Neural crest cell (in vitro differentiated cells): ENCODE measurements at places on chromosomes 6 and 20. TPM values are rescaled to one million over a fixed set of nuclear protein-coding genes. Genes with fewer than 3 reads are reported as not detected.

MYH7B gene
- total RNA-seq = 0.55 and 0.77 TPM in 2 replicates

EDN3 gene
- total RNA-seq = 0.20 and 0.28 TPM in 2 replicates

RAB44 gene
- not detected in 2 replicates for total RNA-seq

NR2E1 gene
- not detected in 2 replicates for total RNA-seq

LPIN3 gene
- total RNA-seq = 1.8 and 3.0 TPM in 2 replicates

GRCh38 chr6:125859727-125860126 is 69.0 kb downstream of the NCOA7 start:
- no peak for DNase-seq
- no peaks in the 10 kb centered on the region for H3K27me3 ChIP-seq
- no peak overlapping the region for H3K4me3 ChIP-seq
- no peak overlapping the region for H3K27ac ChIP-seq

- no peaks in the 10 kb centered on the region for H3K27me3 ChIP-seq
- H3K4me3 ChIP-seq = no peak overlapping the region
- H3K4me1 ChIP-seq = peaks cover 67% of the 10 kb centered on the region
- no peak overlapping the region for H3K27ac ChIP-seq
- no peak for DNase-seq
Measured at GRCh38 chr6:130935978-130936377, 108.8 kb downstream of the SMLR1 start.

GRCh38 chr20:45822857-45823256 is 4.3 kb downstream of the TNNC2 start:
- no peak overlapping the region for H3K27ac ChIP-seq
- H3K36me3 ChIP-seq = no peaks in the 10 kb centered on the region
- peaks cover 24% of the 10 kb centered on the region for H3K27me3 ChIP-seq
- peaks cover 7% of the 10 kb centered on the region for H3K4me1 ChIP-seq
- DNase-seq = no peak

DNA sequence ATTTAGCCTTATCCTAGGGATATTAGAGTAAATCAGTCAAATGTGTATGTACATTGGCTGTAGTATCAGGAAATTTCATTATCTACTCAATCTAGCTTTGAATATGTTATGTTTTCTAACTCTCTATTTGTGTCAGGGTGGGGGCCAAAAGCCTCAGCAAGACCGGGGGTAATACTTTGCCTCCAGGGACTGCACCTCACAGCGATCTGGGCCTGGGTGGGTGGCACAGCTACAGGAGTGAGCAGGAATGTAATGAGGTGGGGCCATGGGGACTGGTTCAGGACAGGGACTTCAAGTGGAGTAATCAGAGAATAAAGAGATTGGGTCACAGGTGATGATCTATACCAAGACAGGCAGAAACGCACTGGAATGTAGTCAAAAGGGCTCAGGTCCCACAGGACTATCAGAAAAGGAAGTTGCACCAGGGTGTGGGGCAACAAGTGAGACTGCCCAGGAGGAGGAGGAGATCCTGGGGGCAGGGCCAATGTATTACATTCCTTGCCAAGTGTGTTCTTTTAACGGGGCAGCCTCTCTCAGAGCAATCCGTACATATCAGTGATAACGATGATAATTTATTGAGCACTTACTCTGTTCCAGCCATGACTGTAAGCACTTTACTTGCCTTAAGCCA is 54.0 kb downstream of the PIGU start:
- H3K27me3 ChIP-seq = no peaks in the 10 kb centered on the region
- no peak overlapping the region for H3K27ac ChIP-seq
- DNase-seq = no peak
- peaks cover 11% of the 10 kb centered on the region for H3K4me1 ChIP-seq
- H3K36me3 ChIP-seq = peaks cover 29% of the 10 kb centered on the region
- no peak overlapping the region for H3K4me3 ChIP-seq

GRCh38 chr20:34693414-34693813 is 10.7 kb upstream of the TP53INP2 start:
- no peak overlapping the region for H3K27ac ChIP-seq
- peaks cover 3% of the 10 kb centered on the region for H3K27me3 ChIP-seq
- DNase-seq = no peak
- H3K4me3 ChIP-seq = no peak overlapping the region
- no peaks in the 10 kb centered on the region for H3K4me1 ChIP-seq
- H3K36me3 ChIP-seq = no peaks in the 10 kb centered on the region

- peaks cover 16% of the 10 kb centered on the region for H3K36me3 ChIP-seq
- no peak overlapping the region for H3K4me3 ChIP-seq
- no peaks in the 10 kb centered on the region for H3K4me1 ChIP-seq
- H3K27me3 ChIP-seq = no peaks in the 10 kb centered on the region
Measured at GRCh38 chr6:144474290-144474689, 189.2 kb downstream of the UTRN start.

DNA sequence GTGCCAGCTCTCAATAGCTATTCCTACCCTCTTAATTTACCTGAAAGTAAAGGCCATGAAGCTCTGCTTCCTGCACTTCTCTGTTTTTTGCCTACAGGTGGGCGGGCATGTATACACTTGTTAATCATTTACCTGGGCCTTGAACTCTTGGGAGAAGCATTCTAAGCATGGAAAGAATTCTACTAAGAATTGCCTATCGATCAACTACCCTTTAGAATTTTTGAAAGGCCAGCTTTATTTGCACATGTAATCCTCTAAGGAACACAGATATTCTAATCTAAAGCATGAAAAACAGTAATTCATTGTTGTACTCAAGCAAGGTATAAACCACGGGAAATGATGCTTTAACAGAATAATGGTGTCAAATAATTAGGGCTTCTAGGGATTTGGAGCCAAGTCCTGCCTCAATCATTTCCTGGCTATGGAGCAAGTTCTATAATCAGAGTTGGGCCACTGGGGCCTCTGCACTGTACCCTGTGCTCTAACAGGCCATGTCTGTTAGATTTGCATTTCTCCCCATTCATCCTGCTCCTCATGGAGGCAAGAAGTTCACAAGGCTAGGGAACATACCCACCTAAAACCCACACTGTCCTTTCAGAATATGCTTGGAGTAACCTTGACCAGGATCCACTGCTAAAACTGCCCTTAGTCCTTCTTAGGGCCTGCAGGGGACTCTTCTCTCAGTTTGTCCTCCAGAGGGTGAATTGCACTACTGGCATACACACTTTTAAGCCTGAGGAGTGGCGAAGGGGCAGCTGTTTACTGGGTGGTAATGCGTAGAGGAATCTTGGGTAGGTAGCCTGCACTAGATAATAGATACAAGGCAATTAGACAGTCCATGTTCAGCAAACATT is 276.4 kb upstream of the JAG1 start:
- no peak for DNase-seq
- no peak overlapping the region for H3K4me3 ChIP-seq

DNA sequence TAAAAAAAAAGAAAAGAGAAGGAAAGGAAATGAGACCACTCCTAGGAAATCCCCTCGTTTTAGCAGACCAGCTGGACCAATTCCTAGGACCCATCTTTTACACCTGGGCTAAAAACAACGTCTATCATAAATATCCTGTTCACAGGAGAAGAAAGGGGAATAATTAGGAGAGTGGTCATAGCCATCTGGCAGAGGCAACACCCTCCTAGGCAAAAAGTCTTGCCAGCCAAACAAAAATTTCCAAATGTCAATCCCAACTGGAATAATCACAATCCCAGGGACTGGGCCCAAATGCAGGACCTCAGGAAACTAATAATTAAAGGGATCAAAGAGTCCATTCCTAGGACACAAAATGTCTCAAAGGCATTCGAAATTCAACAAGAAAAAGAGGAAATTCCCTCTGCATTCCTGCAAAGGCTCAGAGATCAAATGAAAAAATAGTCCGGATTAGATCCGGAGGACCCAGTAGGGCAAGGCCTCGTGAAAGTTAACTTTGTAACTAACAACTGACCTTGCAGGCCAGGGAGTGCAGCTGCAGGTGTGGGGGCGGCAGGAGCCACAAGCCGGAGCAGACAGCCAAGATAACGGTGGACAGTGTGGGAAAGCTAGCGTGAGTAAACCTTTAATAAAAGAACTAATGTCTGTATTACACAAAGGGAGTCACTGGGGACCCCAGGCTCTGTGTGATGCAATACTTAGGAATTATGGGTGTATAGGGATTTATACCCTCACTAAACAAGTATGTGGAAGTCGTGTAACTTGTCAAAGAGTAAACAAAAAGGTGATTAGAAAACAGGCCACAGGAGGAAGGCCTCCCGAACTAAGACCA is 11.7 kb downstream of the LCA5 start:
- no peak for DNase-seq
- peaks cover 13% of the 10 kb centered on the region for H3K36me3 ChIP-seq
- H3K27me3 ChIP-seq = no peaks in the 10 kb centered on the region
- H3K4me3 ChIP-seq = no peak overlapping the region

DNA sequence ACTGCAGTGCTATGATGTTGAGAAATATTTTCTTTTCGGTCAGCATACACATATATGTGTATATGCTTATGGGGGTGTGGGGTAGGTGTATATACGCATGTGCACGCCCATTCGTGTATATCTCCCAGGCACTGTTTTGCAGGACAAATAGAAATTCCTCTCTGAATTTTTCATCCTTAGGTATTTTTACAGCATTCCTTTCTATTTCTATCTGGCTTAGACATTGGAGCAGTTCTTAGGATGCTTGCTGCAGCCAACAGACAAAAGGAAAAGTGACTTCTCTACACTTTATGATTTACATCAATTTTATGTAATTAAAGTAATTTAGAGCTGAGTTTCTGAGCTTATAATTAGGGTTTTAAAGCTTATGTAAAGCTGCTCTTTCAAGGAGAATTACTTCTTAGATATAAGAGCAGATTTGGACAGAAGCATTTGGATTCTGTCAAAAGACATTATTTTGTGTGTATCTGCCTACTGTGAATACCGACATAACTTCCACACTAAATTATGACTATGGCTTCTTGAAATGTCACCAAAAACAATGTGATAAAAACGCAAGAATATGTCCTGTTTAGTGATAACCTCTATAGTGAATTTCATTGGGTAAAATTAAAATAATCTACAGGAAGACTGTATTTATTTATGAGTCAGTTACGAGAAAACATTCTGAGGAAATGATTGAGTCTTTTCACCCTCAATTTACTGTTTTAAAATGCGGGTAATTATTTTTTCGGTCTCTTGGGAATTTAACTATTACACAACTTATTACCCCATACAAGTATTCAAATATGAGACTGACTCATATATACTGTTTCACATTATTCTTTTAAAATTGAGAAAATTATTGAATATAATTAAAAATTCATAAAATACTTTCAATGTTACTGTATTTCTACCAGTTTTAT is 21.3 kb upstream of the CEP43 start:
- no peak overlapping the region for H3K27ac ChIP-seq
- no peak for DNase-seq
- H3K27me3 ChIP-seq = no peaks in the 10 kb centered on the region
- H3K4me3 ChIP-seq = no peak overlapping the region
- H3K36me3 ChIP-seq = peaks cover 26% of the 10 kb centered on the region

DNA sequence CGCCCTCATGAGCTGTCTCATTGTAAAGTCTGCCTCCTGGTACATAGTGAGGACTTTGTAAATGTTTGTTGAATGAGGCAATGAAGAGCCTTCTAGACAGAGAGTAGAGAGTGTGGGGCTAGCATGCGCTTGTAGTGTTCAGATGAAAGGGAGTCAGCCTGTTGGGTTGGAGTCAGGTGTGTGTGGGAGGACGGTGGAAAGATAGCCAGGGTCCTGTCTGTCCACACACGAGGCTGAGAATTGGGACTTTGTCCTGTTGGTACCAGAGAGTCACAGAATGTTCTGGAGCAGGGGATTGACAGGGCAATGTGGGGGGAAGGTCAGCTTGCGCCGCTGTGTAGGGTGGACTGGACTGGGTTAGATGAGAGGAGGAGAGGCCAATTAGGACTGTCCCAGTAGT is 58.6 kb downstream of the RIOK1 start:
- no peak for DNase-seq
- H3K27me3 ChIP-seq = peaks cover 27% of the 10 kb centered on the region
- H3K4me1 ChIP-seq = peaks cover 6% of the 10 kb centered on the region
- H3K4me3 ChIP-seq = no peak overlapping the region

DNA sequence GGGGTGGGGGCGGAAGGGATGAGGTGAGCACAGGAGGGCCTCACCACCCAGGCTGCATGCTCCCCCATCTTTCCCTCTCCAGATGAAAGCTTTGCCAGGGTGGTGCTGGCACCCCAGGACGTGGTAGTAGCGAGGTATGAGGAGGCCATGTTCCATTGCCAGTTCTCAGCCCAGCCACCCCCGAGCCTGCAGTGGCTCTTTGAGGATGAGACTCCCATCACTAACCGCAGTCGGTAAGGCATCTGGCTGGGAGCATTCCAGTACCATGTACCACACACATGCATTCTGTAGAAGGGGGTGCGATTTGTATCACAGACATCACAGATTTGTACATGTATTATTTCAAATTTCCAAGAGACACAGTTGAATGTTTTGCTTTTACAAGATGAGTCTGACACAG is 40.6 kb upstream of the SRF start:
- no peaks in the 10 kb centered on the region for H3K27me3 ChIP-seq
- H3K4me1 ChIP-seq = peaks cover 4% of the 10 kb centered on the region
- H3K36me3 ChIP-seq = no peaks in the 10 kb centered on the region
- no peak for DNase-seq

DNA sequence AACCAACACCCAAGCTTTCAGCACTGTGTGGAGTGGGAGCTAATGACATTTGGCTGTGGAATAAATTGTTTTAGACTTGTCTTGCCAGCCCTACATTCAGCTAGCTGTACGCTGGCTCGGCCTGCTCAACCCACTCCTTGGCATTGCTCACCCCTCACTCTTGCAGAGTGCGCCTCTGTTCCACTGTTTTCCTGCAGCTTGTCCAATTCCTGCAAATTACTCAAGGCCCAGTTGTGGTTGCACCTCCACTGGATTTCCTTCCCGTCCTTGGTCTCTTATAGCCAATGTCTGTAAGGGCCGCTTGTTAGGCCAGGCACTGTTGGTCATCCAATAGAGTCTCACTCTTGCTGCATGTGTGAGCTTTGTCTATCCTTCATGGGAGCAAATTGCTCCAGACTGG is 289.2 kb upstream of the RNF24 start:
- H3K4me3 ChIP-seq = no peak overlapping the region
- no peaks in the 10 kb centered on the region for H3K36me3 ChIP-seq
- DNase-seq = no peak
- H3K27me3 ChIP-seq = peaks cover 2% of the 10 kb centered on the region

DNA sequence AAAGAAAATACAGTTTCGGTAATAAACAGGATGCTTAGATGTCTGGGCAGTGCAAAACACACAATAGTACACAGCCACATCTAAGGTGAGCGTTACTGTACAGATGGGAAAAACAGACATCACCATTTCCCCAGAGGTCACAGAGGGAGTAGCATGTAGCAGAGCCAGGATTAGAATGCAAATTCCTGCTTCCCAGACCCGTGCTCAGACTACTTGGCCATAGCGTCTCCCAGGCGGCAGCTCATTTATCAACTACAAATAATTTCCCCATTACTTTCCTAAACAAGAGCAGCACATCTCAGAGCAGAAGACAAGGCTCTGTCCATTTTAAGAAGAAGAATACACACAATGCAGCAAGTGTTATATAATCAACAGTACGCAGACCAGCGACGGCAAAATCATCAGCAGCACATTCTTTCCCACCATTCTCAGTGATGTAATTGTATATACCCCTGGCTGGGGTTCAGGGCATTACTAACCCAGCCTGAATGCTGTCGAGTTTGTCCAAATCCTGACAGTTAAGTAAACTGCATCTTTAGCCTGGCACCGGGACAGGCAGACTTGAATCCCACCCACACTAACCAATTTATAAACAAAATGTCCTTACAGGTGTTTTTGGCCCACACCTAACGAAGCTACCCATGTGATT is 61.9 kb downstream of the CNKSR3 start:
- peaks cover 3% of the 10 kb centered on the region for H3K36me3 ChIP-seq
- no peak for DNase-seq
- H3K4me3 ChIP-seq = no peak overlapping the region
- H3K27me3 ChIP-seq = no peaks in the 10 kb centered on the region
- no peak overlapping the region for H3K27ac ChIP-seq
- peaks cover 38% of the 10 kb centered on the region for H3K4me1 ChIP-seq

GRCh38 chr20:63538204-63539091 is 1.3 kb upstream of the PTK6 start:
- H3K4me3 ChIP-seq = no peak overlapping the region
- no peak overlapping the region for H3K27ac ChIP-seq
- no peaks in the 10 kb centered on the region for H3K27me3 ChIP-seq
- no peak for DNase-seq
- H3K36me3 ChIP-seq = no peaks in the 10 kb centered on the region
- peaks cover 3% of the 10 kb centered on the region for H3K4me1 ChIP-seq
